Renal cortex interstitium (tissue), 15 donors: ENCODE measurements at places on chromosomes 3 and 15. TPM values are rescaled to one million over a fixed set of nuclear protein-coding genes. Genes with fewer than 3 reads are reported as not detected.

DNA sequence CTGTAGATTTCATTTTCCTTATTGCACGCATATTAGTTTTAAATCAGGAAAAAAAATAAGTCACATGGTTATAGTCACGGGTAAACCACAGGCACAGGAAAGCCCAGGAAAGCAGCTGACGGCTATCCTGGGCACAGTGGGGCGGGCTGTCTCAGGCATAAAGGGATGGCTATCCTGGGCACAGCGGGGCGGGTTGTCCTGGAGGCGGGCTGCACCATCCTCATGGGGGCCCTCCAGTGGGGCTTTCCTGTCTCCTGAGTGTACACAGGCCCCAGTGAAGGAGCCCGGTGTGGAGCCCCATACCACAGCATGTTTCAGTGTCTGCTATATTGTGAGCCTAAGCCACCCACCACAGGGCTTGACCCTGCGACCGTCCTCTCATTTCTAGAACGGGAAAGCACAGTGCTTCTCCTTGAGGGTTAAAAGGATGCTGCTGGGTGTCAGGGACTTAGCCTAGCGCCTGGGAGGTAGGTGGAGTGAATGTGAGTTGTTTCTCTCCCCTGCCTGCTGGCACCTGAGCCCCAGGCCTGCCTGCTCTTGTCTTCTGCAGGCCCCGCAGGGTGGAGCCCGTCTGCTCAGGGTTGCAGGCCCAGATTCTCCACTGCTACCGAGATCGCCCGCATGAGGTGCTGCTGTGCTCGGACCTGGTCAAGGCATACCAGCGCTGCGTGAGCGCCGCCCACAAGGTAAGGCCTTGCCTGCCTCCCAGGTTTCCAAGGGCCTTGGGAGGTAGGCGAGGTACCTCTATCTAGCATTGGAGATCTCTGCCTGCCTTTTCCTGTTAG lies 25.9 kb upstream of the PLXNA1 start:
- no peak for DNase-seq

GRCh38 chr3:14379843-14380242 lies 22.6 kb upstream of the SLC6A6 start:
- no peak for DNase-seq

CDC25A gene
- polyA plus RNA-seq, result 8.2 TPM

MYO5A gene
- polyA plus RNA-seq, result 9.7 TPM

DNA sequence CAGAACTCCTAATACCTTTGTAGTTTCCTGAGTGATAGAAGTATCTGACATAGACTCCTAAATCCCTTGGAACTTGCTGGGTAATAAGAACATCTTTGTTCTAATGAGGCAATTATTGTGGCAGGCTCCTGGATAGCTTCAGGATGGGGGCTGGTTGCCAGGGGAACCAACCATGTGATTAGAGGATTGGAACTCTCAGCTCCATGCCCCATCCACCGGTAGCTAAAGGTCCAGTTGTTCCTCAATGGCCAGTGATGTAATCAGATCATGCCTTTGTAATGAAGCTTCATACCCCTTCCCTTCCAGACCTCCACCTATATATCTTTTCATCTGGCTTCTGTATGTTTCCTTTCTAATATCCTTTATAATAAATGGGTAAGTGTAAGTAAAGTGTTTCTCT lies 221.2 kb upstream of the ALCAM start:
- no peak for DNase-seq

GRCh38 chr15:88126695-88127431 lies 129.7 kb downstream of the NTRK3 start:
- no peak for DNase-seq

DNA sequence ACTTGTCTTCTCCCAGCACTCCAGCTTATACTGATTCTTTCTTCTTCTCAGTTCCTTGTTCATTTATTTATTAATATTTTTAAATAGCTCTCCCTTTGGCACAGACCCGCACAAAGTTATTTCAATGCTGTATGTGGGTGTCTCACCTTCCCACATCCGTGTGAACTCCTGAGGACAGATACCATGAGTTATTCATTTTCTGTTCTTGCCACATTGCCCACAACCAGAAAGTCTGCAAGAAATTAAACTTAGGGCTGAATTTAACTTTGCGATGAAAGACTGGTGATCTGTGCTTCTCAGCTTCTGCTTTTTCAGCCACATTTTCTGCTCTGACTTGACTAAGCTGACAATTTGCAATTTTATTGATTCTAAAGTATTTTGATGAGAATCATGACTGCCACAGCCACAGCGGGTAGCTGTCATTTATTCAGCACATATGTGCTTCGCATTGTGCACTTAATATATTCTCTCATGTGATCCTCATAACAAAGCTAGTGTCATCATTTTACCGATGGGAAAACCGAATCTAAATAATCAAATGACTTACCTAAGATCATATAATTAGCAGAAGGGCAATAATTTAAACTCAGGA lies 569.8 kb downstream of the EDEM1 start:
- no peak for DNase-seq

GRCh38 chr3:53493595-53493962 lies 832 bp upstream of the CACNA1D start:
- no peak for DNase-seq

- DNase-seq, result no peak
These were observed 5.3 kb downstream of the KLF15 start for GRCh38 chr3:126351771-126352475.

DNA sequence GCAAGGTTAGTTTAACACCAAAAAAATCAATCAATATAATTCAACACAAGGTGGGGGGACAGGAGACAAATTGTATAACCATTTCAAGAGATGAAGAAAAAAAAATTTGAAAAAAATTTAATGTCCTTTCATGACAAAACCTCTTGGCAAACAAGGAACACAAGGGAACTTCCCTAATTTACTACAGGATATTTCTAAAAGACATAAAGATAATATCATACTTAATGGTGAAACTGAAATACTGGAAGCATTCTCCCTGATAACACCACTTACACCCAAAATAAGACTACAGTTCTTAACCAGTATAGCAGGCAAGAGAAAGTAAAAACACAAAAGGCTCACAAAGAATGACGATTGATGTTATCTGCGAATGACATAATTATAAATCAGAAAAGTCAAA lies 44.7 kb downstream of the IFT57 start:
- DNase-seq, result no peak

- no peak for DNase-seq
These were observed 127.3 kb upstream of the MRPL3 start for GRCh38 chr3:131630097-131630496.
